Heart left ventricle (tissue), 16 donors: ENCODE measurements at places on chromosomes 4 and X. TPM values are rescaled to one million over a fixed set of nuclear protein-coding genes. Genes with fewer than 3 reads are reported as not detected.

The AREG gene
- 0.27 TPM for total RNA-seq

DNA sequence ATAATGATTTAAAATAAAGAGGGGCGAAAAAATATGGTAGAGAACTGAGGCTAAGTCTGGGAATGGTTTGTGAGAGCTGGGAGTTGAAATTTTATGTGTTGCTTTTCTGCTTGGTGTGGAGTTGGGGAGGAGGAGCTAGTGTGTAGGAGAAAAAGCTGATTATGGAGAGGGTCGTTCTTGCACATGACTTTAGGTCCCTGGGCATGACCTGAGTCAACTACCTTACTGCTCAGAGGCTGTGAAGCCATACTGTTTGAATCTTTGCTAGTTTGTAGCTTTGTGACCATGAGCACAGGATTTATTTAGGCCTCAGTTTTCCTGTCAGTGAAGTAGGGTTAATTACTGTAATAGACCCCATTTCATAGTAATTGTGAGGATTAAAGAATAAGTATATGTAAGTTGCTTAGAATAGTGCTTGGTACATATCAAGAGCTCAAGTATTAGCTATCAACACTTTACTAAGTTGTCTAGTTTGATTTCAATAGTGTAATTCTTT is 78.6 kb downstream of the KDM6A start:
- no peak for DNase-seq

- no peak for DNase-seq
Measured at GRCh38 chr4:15031197-15031596, 28.9 kb downstream of the CPEB2 start.

- no peak for DNase-seq
Measured at GRCh38 chrX:12979026-12979607, 4.2 kb downstream of the TMSB4X start.

The TMPRSS11F gene
- total RNA-seq: not detected

The MAP9 gene
- 7.4 TPM for total RNA-seq

The RBBP7 gene
- total RNA-seq: 96.1 TPM

- DNase-seq: no peak
Measured at GRCh38 chr4:55348466-55348865, 2.4 kb downstream of the SRD5A3 start.
